ENCODE measurements at places on chromosomes 1 and 21.

GRCh38 chr1:205593967-205594366 lies 37.8 kb downstream of the ELK4 start:
- DNase-seq = no peak

- DNase-seq = no peak
Observed at GRCh38 chr1:84164161-84164560, 20.1 kb downstream of the PRKACB start.

DNA sequence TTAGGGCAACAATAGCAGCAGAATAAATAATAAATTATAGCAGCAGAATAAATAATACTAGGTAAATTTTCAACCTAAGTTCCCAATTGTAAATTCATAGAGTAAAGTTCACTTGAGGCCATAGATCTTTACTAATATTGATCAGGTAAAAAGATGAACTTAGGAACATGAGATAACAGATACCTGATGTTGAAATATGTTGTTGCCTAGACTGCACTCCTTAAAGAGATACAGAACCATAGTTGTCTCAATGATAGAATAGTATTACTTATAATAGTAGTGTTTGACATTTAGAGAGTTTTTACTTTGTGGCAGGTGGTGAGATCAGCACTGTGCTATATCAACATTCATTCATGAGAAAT lies 378 bp upstream of the F13B start:
- no peak for DNase-seq

DNA sequence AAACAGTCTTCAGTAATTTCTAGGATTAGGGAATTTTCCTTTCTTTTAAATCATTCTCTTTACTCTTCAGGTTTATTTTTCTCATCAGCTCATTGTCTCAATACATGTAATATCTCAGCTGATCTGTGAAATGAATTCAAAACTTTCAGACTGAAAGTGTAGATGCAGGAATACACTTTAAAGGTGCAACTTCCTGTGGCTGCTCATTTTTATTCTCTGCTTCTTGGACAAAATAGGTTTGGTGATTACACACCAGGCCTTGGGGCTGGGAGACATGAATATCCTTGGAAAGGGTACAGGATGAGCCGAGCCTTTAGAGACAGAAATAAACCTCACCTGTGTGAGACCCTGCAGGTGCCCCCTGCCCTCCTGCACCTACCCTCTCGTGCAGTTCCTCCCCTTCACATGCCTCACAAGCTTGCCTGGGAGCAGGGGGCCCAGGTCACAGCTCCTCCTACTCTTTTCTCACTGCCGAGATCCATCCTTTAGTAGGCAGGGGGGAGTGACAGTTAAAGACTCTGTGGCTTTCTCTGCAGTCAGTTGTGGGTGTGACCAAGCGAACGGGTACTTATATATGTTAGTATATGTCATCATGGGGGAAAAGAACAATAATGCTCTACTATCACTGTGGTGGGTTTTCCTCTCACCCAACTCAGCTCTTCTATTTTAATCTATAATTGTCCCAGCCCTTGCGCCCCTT lies 23.6 kb downstream of the XCL2 start:
- no peak for DNase-seq

GRCh38 chr1:14778898-14779865 lies 180.7 kb downstream of the KAZN start:
- DNase-seq = peak; percentile 24

- peak; percentile 83 for DNase-seq
Observed at GRCh38 chr1:197843401-197843800, 59.0 kb upstream of the C1orf53 start.

GRCh38 chr1:67596674-67597073 lies 88.3 kb upstream of the GADD45A start:
- DNase-seq = no peak

DNA sequence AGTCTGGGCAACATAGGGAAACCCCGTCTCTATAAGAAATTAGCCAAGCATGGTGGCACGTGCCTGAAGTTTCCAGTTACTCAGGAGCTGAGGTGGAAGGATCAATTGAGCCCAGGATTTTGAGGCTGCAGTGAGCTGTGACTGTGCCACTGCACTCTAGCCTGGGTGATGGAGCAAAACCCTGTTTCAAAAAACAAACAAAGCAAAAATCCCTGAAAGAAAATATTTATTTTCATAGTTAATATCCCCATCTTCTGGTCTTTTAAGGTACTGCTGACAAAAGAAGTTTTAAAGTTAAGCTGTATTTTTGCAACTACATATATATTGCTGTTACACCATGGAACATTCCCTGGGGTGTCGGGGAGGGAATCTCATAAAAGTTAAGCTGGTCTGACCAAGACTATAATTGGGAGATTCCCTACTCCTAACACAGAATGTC lies 26.0 kb downstream of the VAMP4 start:
- DNase-seq = no peak

- peak; percentile 58 for DNase-seq
Observed at GRCh38 chr1:94746635-94747525, 73.3 kb upstream of the SLC44A3 start.

DNA sequence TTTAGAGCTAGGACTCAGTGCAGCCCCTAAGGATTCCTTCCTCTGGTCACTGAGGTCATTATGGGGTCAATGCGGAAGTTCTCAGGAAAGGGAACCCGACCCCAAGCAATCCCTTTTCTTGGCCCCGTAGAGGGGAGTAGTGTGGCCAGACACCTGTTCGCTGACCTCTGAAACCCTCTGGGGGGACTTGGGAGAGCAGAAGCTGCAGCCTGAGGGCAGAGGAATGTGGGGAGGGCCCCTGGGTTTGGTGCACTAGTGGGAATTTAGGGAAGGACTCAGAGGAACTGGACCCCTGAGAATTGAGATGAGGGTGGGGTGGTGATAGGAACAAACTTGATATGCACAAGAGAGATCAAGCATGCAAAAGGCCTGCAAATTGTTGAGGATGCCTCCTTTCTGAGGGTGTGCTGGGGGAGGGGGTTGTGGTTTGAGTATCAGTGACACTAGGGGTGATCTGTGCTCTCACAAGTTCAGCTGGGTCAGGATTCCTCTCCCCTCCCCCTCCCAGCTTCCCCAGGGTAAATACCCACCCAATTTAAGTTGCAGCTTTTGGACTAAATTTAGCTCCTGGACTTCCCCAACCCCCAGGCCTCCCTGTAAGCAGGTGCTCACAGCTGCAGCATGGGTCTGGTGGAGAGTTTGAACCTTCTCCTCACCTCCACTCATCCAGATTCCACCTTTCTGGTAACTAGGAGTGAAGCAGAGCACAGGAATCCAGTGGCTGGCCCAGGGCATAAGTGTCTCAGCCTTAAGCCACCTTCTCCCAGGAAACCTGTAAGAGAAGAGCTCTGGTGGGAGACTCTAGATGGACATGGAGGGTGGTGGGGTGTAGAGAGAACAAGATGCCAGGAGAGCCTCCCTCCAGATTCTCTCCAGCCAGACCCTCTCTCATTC lies 13.5 kb downstream of the ADAMTSL4 start:
- no peak for DNase-seq

DNA sequence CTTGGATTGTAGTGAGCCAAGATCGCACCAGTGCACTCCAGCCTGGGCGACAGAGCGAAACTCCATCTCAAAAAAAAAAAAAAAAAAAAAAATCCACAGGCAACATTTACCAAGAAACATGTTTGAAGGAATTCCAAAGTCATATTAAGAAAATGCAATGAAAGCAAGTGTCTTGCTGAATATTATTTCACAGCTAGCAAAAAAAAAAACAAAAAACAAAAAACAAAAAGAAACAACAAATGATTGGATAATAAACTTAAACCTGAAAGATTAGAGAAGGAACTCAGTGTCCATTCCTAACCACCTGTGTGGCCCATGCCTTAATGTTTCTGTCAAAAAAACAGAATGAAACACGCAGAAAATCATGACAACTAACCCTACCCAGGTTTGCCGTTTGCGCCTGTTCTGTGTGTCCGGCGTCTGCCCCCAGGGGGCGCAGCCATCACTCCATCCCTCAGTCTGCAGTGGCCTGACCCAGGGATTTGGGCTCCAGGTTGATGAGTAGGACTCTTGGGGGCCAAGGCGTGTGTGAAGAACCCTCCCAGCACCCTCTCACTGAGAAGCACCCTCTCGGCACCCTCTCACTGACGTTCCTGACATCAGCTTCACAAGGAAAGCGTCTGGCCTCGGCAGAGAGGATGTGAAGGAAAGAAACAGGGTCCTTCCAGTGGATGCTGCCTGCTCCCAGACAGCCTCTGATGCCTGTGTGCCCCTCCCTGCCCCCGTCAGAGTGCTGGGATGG lies 19.2 kb upstream of the PTTG1IP start:
- peak; percentile 74 for DNase-seq

DNA sequence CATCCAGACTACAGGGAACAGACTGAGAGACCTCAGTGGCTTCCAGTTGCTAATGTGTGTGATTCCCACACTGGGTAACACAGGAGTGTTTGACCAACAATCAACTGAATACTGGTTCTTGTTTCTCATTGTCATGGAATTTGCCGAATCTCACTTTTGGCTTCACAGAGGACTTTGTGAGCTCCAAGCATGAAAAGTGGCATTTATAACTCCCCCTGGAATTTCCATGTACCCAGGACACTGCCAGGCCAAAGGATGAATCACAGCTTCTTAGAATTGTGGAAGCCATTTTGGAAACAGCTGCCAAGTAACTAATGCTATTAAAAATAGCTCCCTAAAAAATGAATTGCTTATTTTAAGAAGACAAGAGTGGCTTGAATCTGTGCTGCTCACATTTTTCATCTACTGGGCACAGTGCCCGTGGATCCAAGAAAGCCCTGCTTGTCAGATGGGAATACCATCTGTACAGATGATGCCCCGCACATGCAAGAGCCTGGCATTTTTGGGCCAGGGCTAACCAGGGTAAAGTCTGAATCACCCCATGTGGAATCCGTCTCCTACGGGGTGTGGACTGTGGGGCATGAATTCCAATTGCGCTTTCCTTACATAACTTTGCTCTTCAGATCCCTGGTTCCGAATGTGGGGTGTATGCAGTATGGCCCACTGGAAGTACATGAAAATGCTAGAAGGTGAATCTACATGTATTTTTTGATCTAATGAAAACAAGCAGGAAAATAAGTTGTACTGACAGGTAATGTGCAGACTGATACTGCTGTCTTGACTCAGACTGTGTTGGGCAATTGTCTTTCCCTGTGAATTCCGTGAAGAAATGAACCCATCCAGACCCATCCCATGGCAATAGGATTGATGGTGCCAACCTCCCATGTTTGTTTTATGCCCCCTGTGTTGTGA lies 487.3 kb downstream of the SIPA1L2 start:
- DNase-seq = no peak

DNA sequence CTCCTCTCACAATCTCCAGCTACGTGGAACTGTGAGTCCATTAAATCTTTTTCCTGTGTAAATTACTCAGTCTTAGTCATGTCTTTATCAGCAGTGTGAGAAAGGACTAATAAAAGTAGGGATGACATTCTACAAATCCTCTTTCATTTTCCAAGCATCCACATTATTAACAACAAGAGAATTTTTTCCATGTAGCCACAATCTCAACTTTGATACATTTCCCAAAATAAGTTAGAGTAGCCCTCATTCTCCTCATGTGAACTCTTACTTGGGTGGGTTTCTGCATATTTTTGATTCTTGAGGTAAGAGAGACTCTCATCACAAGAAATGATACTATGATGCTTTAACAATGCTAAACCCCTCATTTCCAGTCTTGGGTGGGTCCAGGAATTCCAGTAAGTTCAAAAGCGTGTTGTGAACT lies 52.8 kb downstream of the TNFSF18 start:
- DNase-seq = no peak

GRCh38 chr1:151143057-151143435 lies 3.4 kb downstream of the SEMA6C start:
- DNase-seq = no peak

- no peak for DNase-seq
Observed at GRCh38 chr1:116544588-116545358, 26.1 kb downstream of the CD58 start.

DNA sequence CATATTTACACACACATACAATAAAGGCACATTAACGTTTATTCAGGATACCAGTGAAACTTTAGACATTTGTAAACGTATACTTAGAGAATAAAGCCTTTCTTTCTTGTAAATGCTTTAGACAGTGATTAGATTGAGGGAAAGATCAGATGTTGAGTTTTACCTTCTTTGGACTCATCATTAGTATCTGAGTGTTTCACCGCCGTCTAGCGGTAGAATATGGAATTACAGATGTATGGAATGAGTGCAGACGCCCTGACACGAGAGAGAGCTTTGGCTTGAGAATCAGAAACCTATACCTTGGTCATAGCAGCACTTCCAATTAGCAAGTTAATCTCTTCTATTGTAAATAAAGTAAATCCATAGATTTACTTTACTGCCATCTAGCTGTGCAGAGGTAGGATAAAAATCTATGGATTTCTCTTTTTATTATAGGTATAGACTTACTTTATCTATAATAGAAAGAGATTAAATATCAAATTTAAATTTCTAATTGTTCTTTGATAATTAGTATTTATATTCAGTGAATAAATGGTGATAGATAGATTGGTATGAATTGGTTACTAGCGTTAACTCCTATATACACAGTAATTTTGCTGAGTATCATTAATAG lies 12.6 kb downstream of the FLG2 start:
- DNase-seq = peak; percentile 44

- no peak for DNase-seq
Observed at GRCh38 chr21:37849506-37850102, 66.7 kb downstream of the KCNJ6 start.

DNA sequence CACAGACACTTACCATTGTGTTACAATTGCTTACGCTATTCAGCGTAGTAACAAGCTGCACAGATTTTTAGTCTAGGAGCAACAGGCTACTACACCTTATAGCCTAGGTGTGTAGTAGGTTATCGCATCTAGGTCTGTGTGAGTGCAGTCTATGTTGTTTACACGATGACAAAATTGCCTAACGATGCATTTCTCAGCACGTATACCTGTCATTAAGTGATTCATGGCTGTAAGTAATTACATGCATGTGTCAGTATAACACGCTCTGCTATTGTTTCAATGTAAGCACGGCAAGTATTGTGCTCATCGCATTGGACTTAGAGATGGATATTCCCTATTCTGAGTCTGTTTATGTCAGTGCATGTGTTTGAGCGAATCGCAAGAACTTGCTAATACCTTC lies 15.7 kb upstream of the ZBTB18 start:
- DNase-seq = no peak

DNA sequence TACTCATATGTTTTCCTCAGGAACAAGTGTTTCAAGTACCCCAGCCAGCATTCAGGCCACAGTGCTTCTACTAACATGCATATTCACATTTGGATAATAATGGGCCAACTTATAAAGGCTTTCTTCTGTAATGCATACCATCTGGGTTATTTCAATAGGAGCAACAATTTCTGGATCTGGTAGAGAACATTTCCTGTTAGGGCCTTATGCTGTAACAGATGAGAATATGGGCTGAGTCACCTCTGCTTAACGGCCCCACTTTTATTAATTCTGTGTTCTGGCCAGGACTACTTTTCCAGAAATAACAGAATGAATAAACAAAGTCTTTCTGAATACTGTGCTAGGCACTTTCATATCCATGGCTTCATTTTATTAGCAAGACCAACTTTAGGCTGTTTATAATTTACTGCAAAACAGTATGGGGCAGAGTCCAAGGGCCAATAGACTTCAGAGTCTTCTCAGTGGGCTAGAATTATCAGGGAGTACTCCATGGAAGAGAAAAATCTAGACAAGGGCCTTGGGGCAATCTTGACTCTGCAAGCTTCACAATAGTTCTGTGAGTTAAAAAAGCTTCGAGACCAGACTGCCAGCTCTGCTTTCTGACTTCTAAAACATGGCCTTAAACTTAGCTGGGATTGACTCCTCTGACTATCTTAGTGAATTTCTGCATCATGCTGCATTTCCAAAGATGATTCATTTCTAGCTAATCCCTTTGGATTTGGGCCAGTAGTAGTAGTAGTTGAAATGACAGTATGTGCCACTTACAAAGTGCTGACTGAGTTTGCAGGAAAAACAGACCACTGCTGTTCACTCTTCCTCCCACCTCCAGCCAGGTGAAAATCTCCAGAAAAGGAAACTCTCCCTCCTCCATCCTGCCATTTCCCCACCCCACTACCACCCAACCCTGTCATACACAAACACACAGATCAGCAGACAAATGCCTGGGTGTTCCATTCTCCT lies 8.2 kb upstream of the SSX2IP start:
- no peak for DNase-seq

Measured in inflammatory macrophage (primary cell).